ENCODE measurements at places on chromosomes 4 and X.

GRCh38 chrX:153673428-153674218 is at the start of gene PNCK:
PNCK (minus strand) TSS chrX:153673813; CDS start chrX:153673076, 737 bp downstream.
- DNase-seq, result no peak

DNA sequence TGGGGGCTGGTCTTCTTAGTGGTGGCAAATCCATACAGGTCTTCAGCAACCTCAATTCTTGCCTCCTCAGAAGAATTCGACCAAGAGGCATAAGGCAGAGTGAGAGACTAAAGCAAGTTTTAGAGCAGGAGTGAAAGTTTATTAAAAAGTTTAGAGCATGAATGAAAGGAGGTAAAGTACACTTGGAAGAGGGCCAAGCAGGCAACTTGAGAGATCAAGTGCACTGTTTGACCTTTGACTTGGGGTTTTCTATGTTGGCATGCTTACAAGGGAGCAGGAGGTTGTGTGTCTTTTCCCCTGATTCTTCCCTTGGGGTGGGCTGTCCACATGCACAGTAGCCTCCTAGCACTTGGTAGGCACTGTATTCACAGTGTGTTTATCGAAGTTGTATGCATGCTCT is 91.2 kb downstream of the CPE start:
- DNase-seq, result no peak

- DNase-seq, result no peak
Observed at GRCh38 chr4:159210975-159211374, 108.1 kb downstream of the RAPGEF2 start.

DNA sequence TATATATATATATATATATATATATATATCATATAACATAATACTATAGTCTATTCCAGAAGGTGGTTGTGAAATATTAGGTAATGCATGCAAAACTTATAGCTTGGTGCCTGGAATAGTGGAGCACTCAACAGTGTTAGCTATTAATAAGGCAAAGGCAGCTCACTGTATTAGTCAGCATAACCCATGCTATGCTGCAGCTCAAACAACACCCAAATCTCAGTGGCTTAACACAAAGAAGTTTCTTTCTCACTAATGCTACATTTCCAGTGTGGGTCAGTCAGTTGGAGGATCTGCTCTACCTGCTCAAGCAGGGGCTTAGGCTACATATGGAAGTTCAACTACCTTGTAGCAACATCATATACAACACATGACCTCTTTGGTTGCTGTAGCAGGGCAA is 5.2 kb upstream of the RPGR start:
- DNase-seq, result no peak

GRCh38 chr4:138437263-138437851 is 195.2 kb upstream of the SLC7A11 start:
- DNase-seq, result no peak

- DNase-seq, result no peak
Observed at GRCh38 chrX:101219116-101219863, at the start of gene DRP2. DRP2 (plus strand) TSS chrX:101219786; CDS start chrX:101231648, 11,862 bp downstream.

GRCh38 chrX:16491461-16491860 is 158.5 kb upstream of the S100G start:
- no peak for DNase-seq

GRCh38 chr4:139658586-139659382 is 6.8 kb upstream of the MGST2 start:
- DNase-seq, result no peak

GRCh38 chrX:125089761-125090445 is 229.8 kb upstream of the TEX13C start:
- DNase-seq, result no peak

GRCh38 chr4:98862371-98862770 is 66.6 kb downstream of the EIF4E start:
- DNase-seq, result no peak

GRCh38 chr4:46442963-46443362 is 53.0 kb upstream of the GABRA2 start:
- no peak for DNase-seq

GRCh38 chr4:183014361-183015084 is 84.5 kb upstream of the WWC2 start:
- no peak for DNase-seq

GRCh38 chr4:65635051-65635821 is 35.1 kb downstream of the EPHA5 start:
- DNase-seq, result no peak

DNA sequence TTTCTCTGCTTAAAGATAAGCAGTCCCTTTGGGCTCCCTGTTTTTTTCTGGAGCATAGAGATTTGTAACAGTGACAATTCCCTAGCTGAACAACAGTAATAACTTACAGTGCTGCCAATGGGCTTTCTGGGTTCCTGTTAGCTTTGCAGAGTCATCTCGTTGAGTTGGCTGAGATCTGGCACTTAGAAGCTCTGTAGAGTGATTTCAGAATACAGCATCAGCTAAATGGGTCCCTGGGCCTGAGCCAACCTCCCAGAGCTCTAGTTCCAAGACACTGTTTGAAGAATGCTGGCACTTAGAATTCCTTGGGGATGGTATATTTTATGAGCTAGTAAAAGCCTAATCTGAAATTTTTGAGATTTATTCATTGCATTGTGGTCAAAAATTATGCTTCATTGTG is 43.5 kb upstream of the SERTM2 start:
- DNase-seq, result no peak

- no peak for DNase-seq
Observed at GRCh38 chrX:109880629-109881028, 122.3 kb upstream of the TMEM164 start.

- no peak for DNase-seq
Observed at GRCh38 chr4:106773076-106773905, 262.8 kb downstream of the DKK2 start.

GRCh38 chr4:168259096-168259495 is 59.5 kb downstream of the DDX60 start:
- DNase-seq, result no peak

GRCh38 chrX:130654409-130654950 is 248.5 kb downstream of the ENOX2 start:
- no peak for DNase-seq

DNA sequence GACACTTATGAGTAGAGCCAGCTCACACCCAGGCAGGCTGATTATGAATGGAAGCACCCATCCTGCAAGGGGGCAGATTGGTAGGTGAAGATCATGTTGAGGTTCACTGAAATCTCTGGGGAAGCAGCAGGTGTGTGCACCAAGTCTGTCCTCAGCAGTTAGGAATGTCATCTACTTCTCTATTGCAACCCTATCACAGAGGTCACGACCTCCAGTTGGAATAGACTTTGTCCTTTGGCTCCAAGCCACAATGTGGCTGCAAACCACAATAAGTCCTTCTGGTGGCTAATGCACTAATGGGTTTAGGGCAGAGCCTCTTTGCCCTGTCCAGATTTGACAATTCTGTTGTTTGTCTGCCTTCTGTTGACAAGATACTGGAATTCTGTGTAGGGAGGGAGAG is 1056.7 kb downstream of the PCDH19 start:
- no peak for DNase-seq

- DNase-seq, result no peak
Observed at GRCh38 chrX:53262918-53263394, 18.4 kb downstream of the IQSEC2 start.

GRCh38 chr4:24256547-24256946 is 327.8 kb downstream of the DHX15 start:
- no peak for DNase-seq

Measured in T-cell (primary cell).